Pericardium fibroblast (primary cell): ENCODE measurements at places on chromosomes 1 and 21. TPM values are rescaled to one million over a fixed set of nuclear protein-coding genes. Genes with fewer than 3 reads are reported as not detected.

Gene AADACL3
- total RNA-seq, result not detected in 2 replicates

Gene RHOU
- 11.8 and 12.4 TPM in 2 replicates for total RNA-seq

Gene CLCA4
- not detected in 2 replicates for total RNA-seq

Gene P3R3URF
- total RNA-seq, result not detected in 2 replicates

Gene NES
- 10.2 and 26.6 TPM in 2 replicates for total RNA-seq

Gene TFF2
- total RNA-seq, result not detected in 2 replicates

Gene FCGR3A
- total RNA-seq, result not detected in 2 replicates

Gene SLC22A15
- 1.8 and 2.0 TPM in 2 replicates for total RNA-seq

Gene TMEM167B
- 16.3 and 22.6 TPM in 2 replicates for total RNA-seq
